CD4-positive, alpha-beta T cell (primary cell): ENCODE measurements at places on chromosomes 12 and 14.

- DNase-seq, result no peak
Measured at GRCh38 chr12:1793426-1794210, 26.7 kb upstream of the LRTM2 start.

- no peak for DNase-seq
Measured at GRCh38 chr12:4241592-4241991, 32.0 kb upstream of the CCND2 start.

DNA sequence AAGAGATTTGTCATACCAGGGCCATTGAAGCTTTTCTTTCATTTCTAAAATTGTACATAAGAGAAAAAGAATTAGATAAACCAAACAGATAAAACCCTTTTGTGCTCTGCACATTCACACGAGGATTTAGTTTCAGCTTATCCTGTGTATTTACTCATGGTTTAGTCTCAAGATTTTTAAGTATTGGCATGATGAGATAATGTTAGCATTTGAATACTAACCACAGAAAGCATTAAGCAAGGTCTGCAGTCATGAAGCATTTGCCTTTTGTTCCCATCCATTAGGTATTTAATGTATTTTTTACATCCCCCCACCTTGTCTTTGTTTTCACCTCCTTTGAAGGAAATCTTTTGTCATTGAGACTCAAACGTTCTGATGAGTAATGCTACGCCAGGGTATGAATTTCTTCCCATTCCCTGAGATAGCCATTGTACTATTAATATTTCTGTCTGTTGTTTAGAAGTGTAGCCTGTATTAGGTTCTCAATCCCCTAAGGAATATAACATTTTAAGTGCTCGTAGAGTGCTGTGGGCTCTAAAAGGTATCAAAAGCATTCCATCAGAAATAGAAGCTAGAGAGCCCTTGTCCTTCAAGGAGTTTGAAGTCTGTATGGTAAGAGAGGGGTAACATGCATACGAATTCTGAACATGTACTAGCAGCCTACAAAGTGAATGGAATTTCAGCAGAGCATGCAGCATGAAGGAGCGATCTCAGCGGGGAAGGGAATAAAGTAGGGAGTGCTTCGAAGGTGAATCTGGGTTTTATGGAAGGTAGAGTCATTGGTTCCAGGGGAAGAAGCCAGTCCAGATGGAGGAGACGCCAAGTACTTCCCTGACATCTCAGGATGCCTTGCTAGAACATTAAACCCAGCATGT, 22.3 kb downstream of the CRADD start:
- DNase-seq, result no peak

- no peak for DNase-seq
Measured at GRCh38 chr14:71388336-71388735, 481.1 kb downstream of the PCNX1 start.

- peak; percentile 52 for DNase-seq
Measured at GRCh38 chr14:59187802-59188460, 536 bp upstream of the DAAM1 start.

GRCh38 chr14:73173092-73173735, 36.9 kb downstream of the PSEN1 start:
- no peak for DNase-seq

- no peak for DNase-seq
Measured at GRCh38 chr14:35287431-35288013, 4.7 kb upstream of the PSMA6 start.

- DNase-seq, result no peak
Measured at GRCh38 chr14:74065746-74066575, 18.3 kb downstream of the ALDH6A1 start.

GRCh38 chr12:7100239-7100638, 8.0 kb upstream of the C1R start:
- DNase-seq, result no peak
